ENCODE measurements at places on chromosomes 2 and 18.

DNA sequence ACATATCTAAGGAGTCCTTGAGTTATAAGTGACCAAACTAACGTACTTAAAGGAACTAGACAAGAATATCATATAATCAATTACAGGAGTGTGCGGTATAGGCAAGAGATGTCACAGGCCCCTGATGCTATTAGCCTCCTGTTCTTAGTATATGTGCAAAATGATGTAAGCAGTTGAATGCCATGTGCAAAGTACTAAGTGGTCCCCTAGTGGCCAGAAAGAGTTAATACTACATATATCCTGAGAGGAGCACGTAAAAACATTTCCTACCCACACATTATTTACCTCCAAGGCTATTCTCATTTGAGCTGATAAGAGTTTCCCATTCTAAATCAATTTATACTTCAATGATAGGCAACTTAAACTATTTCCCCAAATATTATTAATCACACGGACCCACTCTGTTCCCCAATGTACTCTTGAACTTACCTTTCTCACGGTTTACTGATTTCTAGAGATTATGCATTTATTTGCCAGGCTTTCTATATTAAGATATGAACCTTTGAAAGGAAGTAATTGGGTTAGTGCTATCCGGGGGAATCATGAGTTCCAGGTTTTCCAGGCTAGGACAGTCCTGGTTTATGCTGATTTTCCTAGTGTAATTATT is 158.0 kb upstream of the KLHL14 start:
- no peak for DNase-seq

GRCh38 chr2:207768168-207768865 is 1.4 kb downstream of the FZD5 start:
- no peak for DNase-seq

- no peak for DNase-seq
Measured at GRCh38 chr2:128879161-128879560, 560.5 kb upstream of the HS6ST1 start.

- no peak for DNase-seq
Measured at GRCh38 chr2:85777441-85777861, 23.7 kb downstream of the ATOH8 start.

DNA sequence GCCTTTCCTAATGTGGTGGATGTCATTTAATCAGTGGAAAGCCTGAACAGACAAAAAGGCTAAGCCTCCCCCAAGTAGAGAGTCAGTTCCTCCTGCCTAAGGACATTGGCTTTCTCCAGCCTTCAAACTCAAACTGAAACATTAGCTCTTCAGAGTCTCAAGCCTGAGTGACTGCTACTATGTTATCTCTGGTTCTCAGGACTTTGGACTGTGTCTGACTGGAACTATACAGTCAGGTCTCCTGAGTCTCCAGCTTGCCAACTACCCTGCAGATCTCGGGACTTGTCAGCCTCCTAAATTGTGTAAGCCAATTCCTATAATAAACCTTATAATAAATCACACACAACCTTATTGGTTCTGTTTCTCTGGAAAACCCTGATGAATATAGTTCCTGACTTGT is 12.6 kb downstream of the HYCC2 start:
- DNase-seq: no peak

DNA sequence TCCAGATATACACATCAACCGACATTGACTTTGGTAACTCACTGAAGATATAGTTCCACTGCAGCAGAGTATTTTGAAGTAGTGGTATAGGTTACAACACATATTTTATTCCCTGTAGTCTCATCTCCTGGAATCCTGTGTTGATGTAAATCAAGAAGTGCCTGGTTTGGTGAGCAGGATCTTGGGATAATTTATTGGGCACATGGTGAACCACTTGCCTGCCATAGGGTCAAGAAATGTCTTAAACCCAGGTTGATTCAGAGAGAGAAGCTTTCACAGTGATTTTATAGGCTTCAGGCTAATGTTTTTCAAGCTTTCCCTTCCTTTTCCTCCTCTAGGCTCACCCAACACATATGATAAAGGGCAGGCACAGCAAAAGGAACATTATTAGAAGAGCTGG is 24.6 kb downstream of the CCDC85A start:
- no peak for DNase-seq

DNA sequence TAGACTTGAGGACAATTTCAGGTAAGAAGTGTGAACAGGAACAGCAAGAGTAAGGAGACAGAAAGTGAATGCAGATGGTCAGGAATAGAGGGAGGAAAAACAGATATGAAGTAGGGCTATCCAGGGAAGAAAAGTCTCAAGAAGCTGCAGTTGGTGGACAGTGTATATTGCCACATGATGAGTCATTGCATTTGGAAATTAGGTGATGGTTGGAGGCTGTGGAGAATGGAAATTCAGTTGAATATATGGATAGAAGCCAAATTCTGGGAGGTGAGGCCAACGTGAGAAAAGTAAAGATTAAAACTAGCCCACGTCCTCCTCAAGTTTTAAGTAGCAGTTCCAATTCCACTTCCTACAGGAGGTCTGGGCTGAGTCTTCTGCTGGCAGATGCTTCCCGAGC is 158.4 kb downstream of the UBE2E3 start:
- no peak for DNase-seq

GRCh38 chr18:8428951-8429350 is 180.3 kb upstream of the RAB12 start:
- no peak for DNase-seq

DNA sequence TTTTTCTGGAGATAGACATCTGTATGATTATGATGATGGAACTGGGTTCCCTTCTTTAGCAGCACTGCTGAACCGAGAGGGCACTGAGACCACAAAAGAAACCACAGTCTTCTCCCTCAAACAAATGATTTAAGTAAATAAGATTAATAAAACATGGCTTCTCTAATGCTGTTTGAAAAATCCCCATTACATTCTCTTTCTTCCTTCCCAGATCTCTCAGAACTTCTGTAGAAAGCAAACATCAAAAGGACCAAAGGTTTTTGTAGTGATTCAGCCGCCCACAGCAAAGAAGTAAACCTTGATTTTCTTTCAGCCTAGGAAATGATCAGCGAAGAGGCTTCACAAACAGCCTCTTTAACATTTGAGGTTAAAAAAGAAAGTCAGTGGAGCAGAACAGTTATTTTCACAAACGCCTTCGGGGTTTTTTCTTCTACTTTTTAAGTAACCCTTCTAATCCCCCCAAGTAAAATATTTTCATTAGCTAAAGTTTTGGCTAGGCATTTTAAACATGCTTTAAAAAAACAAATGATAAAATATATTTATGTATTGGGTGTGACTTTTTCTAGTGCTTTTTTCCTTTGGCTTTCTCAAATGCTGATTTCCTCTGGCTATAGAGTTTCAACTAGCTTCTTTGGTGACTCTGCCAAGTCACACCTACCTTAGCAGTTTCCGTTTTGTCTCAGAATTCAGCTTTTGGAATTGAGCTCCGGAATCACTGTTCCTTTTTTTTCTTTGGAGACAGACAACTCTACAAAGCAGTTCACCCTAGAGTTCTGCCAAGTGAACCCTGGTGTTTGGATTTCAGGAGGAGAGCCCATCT is 89.6 kb downstream of the UPP2 start:
- DNase-seq: no peak

DNA sequence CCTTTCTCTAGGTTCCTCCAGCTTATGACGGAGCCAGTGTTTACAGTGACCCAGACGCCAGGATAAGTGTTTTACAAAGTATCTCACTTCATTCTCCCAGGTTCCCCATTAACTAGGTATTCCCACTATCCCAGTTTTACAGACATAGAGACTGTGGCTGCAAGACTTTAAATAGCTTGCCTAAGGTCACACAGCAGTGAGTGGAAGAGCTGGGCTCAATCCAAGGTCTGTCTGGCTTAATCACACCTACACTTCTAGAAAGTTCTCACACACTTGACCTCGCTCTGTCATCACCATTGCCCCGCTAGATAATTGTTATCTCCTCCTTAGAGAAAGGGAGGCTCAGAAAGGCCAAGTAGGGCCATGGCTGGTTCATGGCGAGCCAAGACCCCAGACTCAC is 110.2 kb downstream of the ANTXR1 start:
- no peak for DNase-seq
